CMK (cell line): ENCODE measurements at places on chromosomes 4 and X.

- no peak for DNase-seq
Observed at GRCh38 chrX:85611926-85612325, 232.5 kb upstream of the POF1B start.

DNA sequence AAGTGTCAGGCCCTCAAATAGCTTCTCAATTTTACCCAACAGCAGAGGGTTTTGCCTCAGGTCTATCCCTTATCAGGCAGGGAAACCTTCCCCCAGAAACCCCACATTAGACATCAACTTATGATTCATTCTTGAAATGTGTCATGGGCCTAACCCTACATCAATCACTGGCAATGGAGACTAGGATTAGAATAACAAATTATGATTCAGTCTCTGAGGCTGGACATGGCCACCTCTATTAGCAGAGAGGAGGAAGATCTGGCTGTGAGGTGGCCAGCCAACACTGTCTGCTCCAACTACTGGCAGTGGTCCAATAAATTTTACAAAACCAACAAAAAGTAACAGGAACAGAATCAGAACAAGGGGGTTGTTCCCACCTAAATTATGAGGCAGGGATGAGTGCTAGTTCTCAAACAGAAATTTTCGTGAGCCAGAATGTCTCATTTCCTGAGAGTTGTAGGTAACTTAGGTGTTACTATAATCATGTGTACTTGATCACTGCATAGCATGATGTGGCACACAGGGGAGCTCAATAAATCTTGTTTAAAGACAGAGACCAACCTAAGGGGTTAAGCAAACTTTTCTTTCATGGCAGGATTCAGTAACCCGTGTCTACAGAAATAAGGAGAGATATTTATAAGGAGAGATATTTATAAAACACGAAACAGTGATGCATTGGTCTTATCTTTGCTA lies 126.8 kb downstream of the NFKB1 start:
- no peak for DNase-seq

GRCh38 chr4:77669946-77670590 lies 64.4 kb downstream of the CXCL13 start:
- no peak for DNase-seq

- DNase-seq: no peak
Observed at GRCh38 chrX:110703641-110704040, 92.0 kb downstream of the CHRDL1 start.

DNA sequence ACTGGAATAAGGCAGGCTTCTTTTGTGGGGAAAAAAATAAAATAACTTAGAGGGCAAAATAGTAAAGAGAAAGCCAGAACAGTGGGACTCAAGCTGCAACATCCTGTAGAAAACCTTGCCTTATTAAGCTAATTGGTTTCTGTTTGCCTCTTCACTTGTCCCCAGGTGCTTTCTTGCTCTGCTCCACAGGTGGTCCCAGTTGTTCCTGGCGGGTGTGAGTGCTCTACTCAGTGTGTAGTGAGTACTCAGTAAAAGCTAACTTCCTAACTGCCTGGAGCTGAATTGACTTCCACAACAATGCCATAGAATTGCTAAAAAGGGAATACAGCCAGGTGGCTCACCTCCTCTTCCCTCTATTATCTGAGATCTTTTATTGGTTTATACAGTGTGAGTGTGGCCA lies 930.2 kb downstream of the C4orf33 start:
- no peak for DNase-seq

DNA sequence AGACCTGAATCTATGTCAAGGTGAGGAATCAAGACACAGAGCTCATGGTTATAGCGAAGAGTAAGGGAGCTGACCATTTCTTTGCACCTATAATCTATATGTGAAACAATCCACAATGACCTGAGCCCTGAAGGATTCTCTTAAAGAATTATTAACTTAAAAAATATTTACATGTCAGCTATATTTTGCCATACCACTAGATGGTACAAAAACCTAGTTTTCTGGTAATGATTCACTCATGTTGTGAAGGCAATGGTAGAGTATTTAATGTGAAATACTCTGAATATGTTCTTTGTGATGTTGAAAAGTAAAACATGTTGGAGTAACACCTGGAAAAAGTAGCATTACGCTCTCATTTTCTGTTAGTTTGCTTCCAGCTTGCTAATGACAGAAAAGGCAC lies 40.0 kb downstream of the VGLL1 start:
- DNase-seq: no peak

- DNase-seq: no peak
Observed at GRCh38 chrX:82961129-82961528, 547.0 kb upstream of the POU3F4 start.

GRCh38 chr4:72875138-72875537 lies 194.4 kb downstream of the COX18 start:
- no peak for DNase-seq

DNA sequence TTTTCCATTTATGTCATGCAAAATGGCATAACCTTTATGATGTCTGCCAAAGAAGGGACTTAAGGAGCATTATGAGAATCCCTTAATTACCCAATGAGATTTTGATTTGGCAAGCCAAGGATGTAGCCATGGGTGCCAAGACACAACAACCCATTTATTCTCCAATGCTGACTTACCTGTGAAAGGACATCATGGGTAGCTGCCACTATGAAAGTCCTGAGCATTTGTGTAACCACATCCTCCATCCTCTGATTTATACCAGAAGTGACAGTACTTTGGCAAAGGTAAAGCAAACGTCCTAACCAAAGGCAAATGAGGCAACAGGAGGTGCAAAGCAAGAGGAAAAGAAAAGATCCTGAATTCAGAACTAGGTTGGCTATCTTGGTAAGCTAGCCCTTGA lies 87.3 kb upstream of the EMCN start:
- no peak for DNase-seq

GRCh38 chr4:24515698-24516097 lies 68.7 kb downstream of the DHX15 start:
- no peak for DNase-seq

- no peak for DNase-seq
Observed at GRCh38 chr4:55124322-55125076, 896 bp downstream of the KDR start.

DNA sequence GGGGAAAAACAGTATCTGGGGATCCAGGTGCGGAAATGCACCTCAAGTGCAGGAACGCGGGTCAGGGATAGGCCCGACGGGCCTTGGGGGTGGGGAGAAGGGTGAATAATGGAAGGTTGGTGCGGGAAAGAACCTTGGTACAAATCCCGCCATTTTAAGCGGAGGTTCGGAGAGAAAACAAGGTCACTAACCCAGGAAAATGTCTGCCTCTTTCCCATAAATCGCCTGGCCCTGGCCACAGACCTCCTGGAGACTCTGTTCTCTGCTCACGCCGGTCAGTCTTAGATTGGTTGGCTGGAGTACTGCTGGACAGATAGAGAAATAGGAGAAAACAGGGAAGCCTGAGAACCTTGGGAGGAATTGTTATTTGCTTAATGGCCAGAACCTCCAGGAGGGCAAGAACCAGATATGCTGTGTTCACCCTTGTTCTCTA lies 897 bp upstream of the FBXL5 start:
- no peak for DNase-seq

GRCh38 chr4:151921386-151921785 lies 160.6 kb upstream of the GATB start:
- no peak for DNase-seq

DNA sequence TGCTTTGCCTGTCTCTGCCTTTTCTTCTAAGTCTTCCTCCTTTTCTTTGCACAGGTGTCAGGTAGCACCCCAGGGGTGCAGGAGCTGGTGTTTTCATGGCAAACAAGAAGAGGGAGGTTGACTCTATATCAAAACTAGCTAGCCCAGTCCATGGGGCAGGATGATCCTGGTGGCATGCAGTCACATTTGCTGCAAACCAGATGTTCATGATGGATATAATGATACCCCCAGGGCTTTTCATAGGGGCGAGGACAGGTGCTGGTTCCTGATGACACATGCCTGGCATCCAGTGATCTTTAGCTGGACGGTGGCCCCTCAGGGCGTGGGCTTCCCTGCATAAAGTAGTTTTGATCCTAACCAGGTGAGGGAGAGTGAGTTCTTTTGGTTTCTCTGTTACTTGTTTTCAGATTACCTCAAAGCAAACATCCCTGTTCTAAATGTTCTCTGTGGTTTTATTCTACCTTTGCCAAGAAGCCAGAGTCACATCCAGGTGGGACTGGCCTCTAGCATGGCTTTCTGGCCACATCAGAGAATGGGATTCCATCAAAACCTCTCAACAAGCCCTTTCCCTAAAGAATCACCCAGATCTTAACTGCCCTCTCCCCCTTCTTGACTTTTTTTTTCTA lies 11.2 kb upstream of the UBA6 start:
- DNase-seq: no peak

DNA sequence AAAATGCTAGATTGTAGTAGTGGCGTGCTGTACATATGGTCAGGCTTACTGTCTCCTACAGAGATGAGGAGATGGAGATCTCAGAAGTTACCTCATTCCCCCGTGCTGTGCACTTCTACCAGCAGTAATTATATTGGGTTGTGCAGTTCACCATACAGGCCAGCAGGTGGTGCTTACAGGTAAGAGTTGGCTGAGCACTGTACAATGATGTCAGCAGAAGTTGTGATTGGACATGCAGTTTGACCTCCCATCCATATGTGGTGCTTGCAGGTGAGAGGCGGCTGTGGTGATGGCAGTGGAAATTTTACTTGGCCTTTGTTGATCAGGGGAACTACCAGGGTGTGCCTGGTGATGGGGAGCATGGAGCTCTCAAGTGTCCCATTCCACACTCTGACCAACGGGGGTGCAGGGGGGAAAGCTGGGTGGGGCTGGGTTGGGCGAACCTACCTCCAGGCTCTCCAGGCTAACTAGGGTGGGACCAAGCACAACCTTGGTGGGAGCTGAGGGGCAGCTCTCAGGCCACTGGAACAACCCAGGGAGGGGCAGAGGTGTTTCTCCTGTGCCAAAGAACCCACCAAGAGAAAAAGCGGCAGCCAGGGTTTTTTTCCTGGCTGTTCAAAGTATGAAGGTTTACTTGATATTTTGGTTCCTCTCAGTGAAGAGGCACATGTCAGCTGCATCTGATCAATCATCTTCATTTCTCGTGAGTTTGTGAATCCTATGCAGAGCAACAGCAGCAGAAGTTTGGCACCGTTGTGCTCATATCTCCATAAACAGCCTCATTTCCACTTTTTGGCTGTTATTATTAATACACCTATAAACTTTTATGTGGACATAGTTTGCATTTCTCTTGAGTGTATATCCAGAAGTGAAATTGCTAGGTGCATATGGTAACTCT lies 73.8 kb upstream of the FREM3 start:
- peak; percentile 40 for DNase-seq

GRCh38 chr4:182560358-182560757 lies 317.2 kb downstream of the TENM3 start:
- DNase-seq: no peak

DNA sequence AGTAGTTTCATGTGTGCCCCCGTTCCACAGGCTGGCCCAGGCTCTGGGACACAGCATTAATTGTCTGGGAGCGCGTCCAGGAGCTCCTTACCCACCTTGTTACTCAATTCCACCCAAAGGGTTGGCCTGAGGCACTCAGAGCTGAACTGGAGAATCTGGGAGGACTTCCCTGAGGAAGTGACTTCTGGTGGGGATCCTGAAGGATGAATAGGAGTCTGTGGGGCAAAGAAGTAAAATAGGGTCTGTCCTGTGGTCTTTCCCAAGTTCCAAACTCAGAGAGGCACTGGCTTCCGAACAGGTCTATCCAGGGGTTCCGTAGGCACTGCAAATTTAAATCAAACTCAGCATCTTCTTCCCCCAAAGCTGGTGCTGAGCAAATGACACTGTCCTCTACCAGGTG lies 204.3 kb downstream of the AFAP1 start:
- DNase-seq: no peak

DNA sequence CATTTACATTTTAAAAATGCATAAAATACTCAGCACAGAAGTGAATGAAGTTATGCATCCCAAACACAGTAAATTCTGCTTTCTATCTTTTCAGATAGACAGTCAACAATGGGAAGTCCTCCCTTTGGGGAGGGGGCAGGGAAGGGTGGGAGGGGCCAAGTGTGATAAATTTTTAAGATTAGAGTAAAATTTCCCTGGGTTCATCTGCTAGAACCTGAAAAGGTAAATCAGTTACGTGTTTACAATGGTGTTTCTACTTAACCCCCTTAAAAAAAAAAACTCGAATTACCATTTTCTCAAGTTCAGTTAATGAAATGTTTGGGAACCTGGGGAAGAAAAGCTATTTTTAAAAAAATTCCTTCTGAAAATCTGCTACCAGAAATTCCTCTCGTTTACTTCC lies 9.1 kb downstream of the PITX2 start:
- DNase-seq: no peak

- no peak for DNase-seq
Observed at GRCh38 chrX:15749642-15750610, 11.9 kb downstream of the CA5B start.

DNA sequence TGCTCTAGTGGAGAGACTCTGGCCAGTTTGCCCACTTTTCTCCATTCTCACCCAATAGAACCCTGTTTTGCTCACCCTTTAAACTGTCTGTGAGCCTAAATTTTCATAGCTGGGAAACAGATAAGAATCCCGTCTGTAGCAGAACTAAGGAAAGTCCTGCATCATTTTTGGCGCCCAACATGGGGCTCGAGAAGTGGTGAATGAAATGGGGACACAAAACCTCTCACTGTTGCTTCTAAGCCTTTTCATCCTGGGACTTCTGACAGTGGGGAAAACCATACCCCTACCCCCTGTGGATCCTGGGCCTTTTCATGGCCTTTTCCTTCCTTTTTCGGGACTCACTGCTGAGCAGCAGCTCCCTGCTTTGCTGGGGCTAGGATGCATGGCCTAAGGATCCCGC lies 189.9 kb downstream of the INPP4B start:
- no peak for DNase-seq

DNA sequence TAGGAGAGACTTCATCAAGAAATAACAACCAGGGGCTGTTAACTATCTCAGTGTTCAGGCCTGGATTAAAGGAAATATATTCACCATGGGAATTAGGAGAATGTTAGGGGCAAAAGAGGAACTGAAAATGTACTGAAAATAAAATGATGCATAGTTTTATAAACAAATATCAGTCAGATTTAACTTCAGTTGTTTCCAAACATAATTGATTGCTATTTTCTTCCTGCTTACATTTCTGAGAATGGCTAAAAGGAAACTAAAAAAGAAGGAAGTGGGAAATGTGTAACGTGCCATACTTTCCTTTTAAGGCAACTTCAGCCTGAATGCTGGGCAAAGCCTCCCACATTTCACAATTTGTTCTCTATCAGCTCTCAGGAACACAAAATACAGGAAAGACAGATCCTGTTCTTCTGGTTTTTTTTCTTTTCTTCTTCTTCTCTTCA lies 178.1 kb downstream of the MAML3 start:
- DNase-seq: no peak

GRCh38 chr4:8171984-8172924 lies 13.6 kb upstream of the ABLIM2 start:
- no peak for DNase-seq

- DNase-seq: no peak
Observed at GRCh38 chrX:24215272-24215671, 65.7 kb downstream of the ZFX start.

DNA sequence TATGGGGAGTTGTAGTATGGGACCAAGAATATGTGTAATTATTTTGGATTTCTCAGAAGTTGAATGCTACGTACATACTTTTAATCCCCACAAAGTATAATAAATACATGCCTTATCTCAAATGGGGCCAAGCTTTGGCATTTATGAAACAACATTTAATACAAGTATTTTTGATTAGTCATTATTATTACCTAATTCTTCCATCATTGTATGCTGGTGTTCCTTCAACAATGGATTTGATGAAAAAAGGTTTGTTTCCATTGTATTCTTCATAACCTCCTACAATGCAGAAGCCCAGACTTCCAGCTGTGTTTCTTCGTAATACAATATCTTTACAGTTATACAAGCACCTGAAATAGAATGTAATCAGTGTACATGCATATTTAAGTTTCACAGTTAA lies 83.8 kb downstream of the FIP1L1 start:
- DNase-seq: no peak

- no peak for DNase-seq
Observed at GRCh38 chrX:114650351-114650750, 66.5 kb downstream of the HTR2C start.
